SJCRH30 (cell line): ENCODE measurements at places on chromosomes 12 and 14. TPM values are rescaled to one million over a fixed set of nuclear protein-coding genes. Genes with fewer than 3 reads are reported as not detected.

GRCh38 chr12:58169826-58170225, 228.5 kb downstream of the ATP23 start:
- H3K4me1 ChIP-seq, result no peaks in the 10 kb centered on the region
- no peak overlapping the region for H3K4me3 ChIP-seq
- no peak overlapping the region for H3K27ac ChIP-seq
- DNase-seq, result no peak
- H3K27me3 ChIP-seq, result peaks cover 11% of the 10 kb centered on the region

Gene REP15
- 1.6 and 2.2 TPM in 2 replicates for total RNA-seq

- H3K27me3 ChIP-seq, result no peaks in the 10 kb centered on the region
- no peak overlapping the region for H3K27ac ChIP-seq
- DNase-seq, result no peak
Measured at GRCh38 chr12:7610006-7610405, 55.7 kb downstream of the APOBEC1 start.

DNA sequence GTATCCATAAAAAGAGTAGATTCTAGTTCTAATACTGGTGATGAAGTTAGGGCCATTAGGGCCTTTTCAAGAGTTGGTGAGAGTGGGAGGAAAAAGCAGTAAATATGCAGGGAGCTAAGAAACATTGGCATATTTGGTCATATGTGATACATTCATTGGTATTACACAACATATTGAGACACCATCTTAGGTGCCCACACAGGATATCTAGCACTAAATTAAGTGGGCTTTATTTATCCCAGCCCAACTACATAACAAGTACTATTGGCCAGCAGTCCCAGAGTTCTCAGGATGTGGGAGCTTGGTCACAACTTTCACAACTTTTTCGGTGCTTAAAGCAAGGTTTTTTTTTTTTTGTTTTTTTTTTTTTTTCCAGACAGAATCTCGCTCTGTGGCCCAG, 2.0 kb upstream of the ING4 start:
- 0 out of 2 replicates have a peak, but pooled peaks cover 3% of the 10 kb centered on the region for H3K4me1 ChIP-seq
- no peak overlapping the region for H3K4me3 ChIP-seq
- no peak overlapping the region for H3K27ac ChIP-seq

- H3K27ac ChIP-seq, result no peak overlapping the region
- peaks cover 23% of the 10 kb centered on the region for H3K36me3 ChIP-seq
- H3K4me1 ChIP-seq, result no peaks in the 10 kb centered on the region
- H3K27me3 ChIP-seq, result no peaks in the 10 kb centered on the region
Measured at GRCh38 chr14:104700747-104701217, 11.4 kb downstream of the INF2 start.

- no peaks in the 10 kb centered on the region for H3K27me3 ChIP-seq
- H3K36me3 ChIP-seq, result no peaks in the 10 kb centered on the region
- H3K4me3 ChIP-seq, result no peak overlapping the region
- peaks cover 12% of the 10 kb centered on the region for H3K4me1 ChIP-seq
- no peak for DNase-seq
- no peak overlapping the region for H3K27ac ChIP-seq
Measured at GRCh38 chr14:32011225-32011624, 65.9 kb upstream of the ARHGAP5 start.

Gene CLEC2B
- total RNA-seq, result not detected in 2 replicates
